ENCODE measurements at places on chromosomes 6 and 20.

DNA sequence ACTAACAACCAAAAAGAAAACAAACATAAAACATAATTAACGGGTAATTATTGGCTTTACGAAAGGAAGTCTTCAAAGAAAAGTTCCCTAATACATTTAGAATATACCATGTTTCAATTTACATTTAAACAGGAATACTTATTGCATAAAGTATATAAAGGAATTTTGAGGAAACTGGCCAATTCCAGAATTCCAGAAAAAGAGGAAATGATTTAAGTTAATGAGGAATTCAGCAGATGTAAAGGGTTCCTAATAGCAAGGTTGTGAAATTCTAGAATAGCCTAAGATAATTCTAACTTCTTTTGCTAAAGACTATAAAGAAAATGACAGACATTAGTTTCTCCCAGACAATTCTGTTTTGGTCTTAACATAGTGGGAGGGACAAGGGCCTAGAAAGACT is 35.0 kb downstream of the DTNBP1 start:
- DNase-seq, result no peak

GRCh38 chr20:19338960-19339359 is 126.5 kb downstream of the SLC24A3 start:
- no peak for DNase-seq

GRCh38 chr6:24149296-24149695 is 23.3 kb downstream of the NRSN1 start:
- no peak for DNase-seq

GRCh38 chr6:43391440-43392031 is 22.1 kb upstream of the ZNF318 start:
- DNase-seq, result no peak

- DNase-seq, result no peak
Measured at GRCh38 chr6:16153211-16153820, 24.4 kb downstream of the MYLIP start.

DNA sequence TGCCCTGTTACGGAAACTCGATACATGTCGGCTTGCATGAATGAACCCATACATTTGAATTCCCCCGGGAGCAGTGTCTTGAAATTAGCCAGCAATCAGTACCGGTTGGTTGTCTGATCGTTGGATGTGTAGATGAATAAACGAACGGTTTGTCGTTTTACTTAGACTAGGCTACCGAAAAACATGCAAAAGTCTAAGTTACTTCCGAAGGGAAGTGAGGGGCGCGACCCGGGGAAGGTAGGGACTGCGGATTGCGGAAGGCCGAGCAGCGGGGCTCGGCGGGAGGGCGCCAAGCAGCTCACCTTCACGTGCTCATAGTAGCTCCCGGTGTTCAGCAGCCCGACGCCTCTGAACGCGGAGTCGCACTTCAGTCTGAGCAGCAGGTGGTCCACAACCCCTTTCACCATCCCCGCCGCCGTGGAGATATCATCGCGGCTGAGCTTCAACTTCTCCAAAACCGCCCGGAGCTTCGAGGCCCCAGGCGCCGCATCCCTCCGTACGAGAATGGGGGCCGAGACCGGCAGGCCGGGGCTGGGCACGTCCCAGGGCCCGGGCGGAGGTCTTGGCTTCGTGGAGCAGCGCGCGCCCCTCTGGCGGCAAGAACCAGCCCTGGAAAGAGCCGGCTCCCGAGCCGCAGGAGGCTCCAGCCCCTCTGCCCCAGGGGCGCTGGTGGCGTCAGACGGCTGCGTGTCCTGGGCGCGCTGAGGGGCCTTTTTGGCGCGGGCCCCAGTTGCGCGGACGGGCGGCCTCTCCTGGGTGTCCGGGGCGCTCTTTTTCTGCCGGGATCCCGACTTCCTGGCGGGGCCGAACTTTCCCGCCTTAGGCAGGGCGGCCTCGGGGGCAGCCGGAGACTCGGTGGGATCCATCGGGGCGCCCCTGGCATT is 632 bp downstream of the CGAS start:
- DNase-seq, result peak; percentile 38

DNA sequence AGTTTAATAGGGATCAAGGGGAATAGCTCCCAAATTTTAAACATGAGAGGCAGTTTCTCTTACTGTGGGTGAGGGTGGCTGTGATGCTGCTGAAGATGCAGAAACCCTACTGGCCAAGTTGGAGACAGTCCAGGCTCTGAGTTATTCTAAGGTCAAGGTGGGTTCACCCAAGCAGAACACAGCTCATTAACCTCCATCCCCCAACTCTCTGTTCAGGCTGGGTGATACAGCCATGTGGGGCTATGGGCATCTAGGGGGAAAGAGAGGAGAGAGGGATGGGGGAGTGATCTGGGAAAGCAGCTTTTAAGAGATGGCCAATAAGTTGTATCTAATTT is 18.9 kb upstream of the TRAM2 start:
- DNase-seq, result no peak

DNA sequence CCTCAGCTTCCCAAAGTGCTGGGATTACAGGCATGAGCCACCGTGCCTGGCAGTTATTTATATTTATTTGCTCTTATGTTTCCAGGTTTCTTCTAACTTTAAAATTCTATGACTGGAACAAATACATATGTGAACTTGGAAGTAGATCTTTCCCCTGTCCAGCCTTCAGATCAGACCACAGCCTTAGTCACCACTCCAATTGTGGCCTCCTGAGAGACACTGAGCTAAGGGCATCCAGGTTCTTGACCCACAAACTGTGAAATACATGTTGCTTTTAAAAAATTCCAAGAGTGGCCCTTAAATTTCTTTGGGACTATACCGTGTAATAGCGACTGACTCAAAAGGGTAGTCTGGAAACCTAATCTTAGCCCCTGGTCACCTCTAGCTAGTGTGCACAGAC is 1.5 kb upstream of the ADGRG6 start:
- no peak for DNase-seq

- DNase-seq, result no peak
Measured at GRCh38 chr6:3701631-3702030, 49.9 kb downstream of the PXDC1 start.

DNA sequence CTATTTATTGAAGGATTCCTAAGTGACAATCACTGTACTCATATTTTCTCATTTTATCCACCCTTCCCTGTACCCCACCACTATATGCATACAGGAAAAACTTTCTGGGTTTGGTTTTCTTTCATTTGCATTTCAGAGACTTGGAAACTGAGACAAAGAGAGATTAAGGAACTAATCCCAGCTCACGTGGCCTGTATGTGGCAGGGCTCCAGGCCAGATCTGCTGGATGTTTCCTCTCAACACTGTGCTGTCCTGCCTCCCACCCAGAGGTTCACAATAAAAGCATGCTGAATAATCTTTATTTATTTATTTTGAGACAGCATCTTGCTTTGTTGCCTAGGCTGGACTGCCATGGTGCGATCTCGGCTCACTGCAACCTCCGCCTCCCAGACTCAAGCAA is 50.2 kb downstream of the CEP162 start:
- DNase-seq, result no peak

DNA sequence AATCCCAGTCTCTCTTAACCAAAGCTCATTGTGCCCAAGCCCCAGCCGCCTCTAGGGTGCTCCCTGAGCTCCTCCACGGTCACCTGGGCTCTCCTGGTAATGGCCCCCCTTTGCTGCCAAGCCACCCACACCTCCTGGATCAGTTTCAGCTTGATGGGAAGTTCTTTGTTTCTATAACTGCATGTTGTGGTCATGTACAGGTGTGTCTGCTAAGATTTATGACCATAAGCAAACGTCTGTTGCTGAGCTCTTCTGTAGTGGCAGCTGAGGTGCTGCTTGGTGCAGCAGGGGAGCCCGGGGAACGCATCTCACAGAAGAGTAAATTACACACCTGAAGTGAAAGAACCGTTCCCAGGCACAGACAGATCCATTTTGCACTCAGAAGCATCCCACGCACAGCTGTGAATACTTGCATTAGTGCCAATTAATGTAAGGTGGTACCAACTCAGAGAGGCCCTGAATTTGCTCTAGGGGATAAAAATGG is 194.6 kb upstream of the ARID1B start:
- no peak for DNase-seq

DNA sequence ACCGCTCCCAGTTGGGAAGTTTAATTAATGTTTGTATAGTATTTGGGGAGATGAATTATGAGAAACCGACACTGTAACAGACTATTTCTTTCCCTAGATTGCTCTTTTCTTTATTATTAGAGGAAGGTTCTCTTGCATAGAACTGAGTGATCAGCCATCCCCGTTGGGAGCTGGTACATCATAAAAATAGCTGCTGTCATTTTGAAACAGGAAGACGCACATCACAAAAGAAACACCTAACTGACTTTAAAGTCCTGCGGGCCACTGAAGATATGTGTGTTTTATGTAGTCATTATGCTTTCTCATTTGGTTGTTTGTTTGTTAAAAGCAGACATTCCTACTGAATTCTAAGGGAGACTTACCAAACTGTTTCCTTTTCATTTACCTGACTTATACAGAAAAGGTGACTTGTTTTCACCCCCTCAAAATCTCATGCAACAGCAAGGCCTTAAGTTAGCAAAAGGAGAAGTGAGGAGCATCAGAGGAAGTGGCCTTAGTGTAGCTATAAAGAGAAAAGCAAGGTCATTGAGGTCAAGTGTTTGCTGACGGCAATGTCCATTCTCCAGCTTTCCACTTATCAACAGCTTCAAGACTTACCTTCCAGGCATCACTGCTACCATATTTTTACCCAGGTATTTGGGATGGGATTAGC is 91.0 kb downstream of the PKHD1 start:
- no peak for DNase-seq

GRCh38 chr6:139324301-139324555 is 32.4 kb upstream of the TXLNB start:
- no peak for DNase-seq

DNA sequence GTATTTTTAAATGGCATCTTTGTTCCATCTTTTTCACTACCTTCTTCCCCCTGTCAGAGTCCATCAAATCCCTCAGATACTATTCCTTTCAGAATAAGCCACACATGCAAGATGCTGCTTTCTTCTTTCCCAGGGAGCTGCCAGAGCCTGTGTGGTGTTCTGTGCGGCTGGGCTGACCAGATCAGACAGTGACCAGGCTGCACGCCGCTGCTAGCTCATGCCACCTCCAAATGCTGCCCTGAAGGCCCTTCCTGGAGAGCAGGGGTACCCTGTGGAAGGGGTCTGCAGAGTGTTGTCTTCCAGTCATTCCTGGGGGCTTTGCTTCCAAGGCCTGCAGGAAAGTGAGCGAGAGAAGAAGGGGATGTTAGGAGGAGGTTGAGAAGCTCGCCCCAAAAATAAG is 179.1 kb upstream of the SUPT3H start:
- no peak for DNase-seq

DNA sequence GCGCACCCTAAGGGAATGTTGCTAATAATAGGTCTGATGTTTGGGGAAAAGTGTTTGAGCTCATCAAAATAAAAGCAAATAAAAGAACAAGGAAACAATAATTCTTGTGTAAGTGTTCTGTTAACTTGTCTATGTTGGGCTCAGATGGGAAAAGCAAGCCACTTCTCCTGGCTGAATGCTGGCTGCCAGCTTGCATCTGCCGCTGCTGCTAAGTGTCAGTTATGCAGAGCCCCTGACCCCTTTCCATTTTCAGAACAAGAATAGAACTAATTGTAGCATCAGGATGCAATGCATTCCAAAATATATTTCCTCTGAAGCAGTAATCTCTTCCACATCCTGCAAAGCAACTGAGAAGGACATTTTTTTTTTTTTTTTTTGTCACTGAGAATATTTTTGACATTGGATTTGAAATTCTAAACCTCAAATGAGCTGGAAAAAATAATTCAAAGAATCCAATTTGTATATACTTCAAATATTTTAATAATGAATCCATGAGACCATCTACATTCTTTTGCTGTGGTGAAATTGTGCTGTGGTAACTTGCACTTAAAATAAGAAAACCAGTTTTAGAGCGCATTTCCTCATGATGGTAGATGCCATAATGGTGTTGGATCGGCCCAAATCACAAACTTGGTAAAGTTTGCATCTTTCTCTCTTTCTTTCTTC is 43.9 kb upstream of the DEK start:
- no peak for DNase-seq

GRCh38 chr20:54219751-54220426 is 12.0 kb downstream of the PFDN4 start:
- DNase-seq, result no peak
